Activated naive CD8-positive, alpha-beta T cell treated with anti-CD3 and anti-CD28 coated beads for 36 hours (primary cell): ENCODE measurements at places on chromosomes 1 and 21. TPM values are rescaled to one million over a fixed set of nuclear protein-coding genes. Genes with fewer than 3 reads are reported as not detected.

DNA sequence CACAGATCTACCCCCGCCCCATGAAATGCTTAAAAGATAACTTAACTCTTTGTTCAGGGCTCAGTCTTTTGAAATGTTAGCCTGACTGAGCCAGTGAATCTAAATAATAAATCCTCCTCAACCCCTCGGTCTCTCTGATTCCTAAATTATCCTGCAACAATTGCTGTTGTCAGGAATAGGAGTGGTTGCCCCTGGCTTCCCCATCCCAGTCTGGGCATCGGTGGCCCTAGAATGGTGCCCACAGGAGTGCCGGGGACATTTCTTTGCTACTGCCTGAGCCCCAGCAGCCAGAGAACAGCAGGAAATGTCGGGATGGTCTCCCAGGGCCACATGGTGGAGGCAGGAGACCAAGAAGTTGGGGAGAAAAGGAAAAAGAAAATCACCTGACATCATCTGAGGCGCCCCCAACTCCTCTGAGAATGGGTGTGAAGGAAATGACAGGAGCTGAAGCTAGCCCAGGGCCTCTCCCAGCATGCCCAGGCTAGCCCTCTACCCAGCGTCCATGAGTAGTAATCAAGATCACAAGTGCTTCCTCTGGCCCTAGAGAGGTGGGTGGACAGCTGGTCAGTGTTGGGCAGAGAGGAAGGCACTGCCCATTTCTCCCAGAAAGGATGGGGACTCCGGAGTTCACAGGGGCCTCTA, 1.6 kb downstream of the PADI4 start:
- no peak for DNase-seq

DNA sequence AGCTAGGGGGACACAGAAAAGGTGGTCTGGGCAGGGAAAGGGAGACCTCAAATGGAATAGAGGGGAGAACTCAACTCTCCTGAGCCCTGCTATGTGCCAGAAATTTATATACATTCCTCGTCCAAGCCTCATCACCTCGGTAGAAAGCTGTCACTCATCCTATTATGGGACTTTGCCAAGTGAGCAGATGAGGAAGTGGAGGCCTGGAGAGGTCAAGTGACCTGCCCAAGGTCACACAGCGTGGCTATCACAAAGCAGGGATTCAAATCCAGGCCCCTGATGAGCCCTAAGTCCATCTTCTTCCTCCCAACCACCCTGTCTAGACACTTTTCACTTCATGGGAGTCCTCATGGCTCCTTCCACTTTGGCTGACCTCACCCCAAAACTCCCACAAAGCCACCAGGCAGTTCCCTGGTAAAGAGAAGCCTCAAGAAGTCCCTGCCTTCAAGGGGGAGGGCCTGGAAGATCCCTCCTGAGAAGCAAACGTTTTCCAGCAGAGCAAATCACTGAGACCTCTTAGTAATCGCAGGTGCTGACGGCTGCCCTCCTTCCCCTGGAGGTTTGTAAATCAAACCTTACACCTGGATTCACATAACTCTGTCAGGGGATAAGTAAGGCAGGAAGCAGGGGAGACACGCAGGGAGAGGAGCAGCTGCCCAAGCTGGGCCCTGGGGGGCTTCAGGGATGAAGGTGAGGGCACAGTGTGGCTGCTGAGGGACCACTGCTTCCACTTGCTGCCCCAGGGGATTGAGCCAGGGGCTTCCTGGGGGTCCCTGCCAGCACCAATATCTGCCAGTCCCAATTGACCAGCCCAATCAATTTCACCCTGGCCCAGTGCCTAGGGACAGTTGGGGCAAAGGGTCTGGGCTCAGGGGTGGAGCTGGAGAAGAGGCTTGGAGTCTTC, 351.2 kb downstream of the MATN1 start:
- no peak for DNase-seq

TSSK3 gene
- total RNA-seq: 0.60 TPM

DNA sequence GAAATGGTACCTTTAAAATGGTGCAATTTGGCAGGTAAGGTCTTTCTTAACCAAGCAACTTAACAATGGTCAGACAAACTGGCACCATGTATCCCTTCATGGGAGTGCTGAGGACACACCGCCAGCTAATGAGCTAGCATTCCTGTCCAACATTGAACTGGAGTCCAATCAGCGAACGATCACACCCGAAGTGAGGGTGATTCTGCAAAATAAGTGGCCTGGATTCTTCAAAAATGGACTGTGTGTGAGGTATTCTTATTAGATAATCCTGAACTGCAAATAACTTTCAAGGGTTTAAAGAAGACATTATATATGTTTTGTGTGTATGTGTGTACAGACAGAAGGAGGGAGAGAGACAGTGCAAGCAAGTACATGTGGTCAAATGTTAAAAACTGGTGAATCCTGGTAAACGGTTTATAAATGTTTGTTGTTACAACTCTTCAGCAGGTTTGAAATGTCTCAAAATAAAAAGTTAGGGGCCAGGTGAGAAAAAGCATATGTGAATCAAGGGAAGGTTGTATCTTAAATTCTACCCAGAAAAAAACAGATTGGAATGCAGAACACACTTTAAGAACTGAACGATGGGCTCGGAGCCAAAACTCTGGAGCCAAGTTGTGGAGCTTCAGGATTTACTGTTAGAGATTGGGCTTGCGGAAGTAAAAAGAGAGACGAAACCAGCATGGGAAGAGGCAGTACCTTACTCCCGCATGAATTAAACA, 20.9 kb downstream of the GADD45A start:
- DNase-seq: no peak

DNA sequence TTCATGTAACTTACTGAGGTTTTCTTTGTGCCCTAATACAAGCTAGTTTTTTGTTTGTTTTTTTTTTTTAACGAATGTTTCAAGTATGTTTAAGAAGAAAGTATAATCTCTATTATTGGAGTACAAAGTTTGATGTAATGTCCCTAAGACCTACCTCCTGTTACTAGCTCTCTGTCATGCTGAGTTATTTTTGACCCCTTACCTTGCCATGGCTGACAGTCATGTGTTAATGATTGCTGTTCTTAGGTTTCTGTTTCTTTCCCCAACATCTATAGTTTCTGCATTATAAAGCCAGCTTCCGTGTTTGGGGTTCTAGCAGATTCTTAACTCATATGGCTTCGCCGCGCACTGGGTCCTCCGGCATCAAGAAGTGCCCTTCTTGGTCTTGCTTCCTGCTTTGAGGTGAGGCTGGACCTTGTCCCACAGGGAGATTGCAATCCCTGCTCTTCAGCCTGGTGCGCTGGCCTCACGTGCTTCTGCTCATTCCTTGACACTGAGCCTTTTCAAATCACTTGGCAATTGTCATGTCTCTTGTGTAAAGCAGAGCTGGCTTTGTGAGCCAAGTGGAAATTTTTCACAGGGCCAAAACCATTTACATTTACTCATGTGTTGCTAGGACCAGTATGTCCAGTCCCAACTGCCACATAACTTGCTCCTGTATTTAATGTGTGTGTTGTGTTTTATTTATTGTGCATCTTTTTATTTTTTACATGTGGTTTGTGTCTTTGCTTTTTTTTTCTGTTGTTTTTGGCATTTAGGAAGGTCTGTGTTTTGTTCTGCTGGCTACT, 135.0 kb upstream of the COL6A1 start:
- no peak for DNase-seq

SH2D1B gene
- total RNA-seq: not detected

HMGN2 gene
- 948 TPM for total RNA-seq

DNA sequence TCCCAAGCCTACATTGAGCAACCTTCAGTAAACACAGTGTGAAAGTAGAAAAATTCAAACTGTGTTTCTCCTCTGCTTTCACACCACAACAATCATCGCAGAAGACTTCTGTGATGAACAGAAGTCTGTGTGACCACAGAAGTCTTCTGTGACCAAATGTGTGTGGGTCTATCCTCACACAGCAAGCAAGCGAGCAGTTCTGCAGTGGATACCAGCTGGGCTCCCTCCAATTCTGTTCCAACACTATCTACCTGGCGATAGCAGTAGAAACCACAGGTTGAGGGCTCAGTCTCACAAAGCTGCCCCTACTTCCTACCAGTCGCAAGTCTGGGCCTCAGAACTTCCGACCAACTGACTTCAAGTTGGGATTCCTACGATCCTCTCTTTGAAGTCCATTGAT, 21.0 kb upstream of the RAP1A start:
- no peak for DNase-seq

DNA sequence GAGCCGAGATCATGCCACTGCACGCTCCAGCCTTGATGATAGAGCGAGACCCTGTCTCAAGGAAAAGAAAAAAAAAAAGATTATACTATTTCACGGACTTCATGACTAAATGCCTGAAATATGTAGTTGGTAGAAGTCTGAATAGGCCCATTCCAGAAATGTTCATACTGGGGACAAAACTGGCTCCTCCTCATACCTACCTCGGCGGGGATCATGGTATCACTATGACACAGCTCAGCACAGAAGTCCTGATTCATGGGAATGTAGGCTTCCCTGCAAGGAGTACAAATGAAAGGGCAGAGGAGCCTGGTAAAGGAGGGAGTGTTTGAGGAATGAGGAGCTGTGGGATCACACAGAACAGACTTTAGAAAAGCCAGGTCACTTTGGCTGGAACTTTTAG, 5.0 kb downstream of the SPATA46 start:
- no peak for DNase-seq

DNA sequence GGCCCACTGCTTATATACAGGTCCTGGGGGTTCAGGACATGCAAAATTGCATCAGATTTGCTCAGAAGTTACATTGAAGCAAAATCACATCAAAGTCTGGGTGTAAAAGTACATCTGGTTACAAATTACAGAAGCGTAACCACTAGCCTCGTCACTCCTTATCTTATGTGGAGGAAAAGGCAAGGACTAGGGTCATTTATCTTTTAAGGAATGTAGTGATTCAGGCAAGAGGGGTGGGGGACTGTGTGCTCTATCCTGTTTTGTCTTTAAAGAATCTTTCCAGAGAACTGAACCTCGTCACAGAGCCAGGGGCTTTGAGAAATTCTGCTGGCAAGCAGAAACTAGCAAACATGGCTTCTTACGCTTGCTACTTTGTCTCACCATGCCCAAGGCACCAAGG, 61.1 kb upstream of the RAB4A start:
- DNase-seq: no peak

OVAAL gene
- total RNA-seq: not detected

- no peak for DNase-seq
Observed at GRCh38 chr1:18010945-18011344, 96.7 kb upstream of the IGSF21 start.

GRCh38 chr1:81950591-81951244, 150.0 kb downstream of the ADGRL2 start:
- DNase-seq: no peak

GRCh38 chr1:222931023-222931422, 116.2 kb downstream of the DISP1 start:
- no peak for DNase-seq

DNAJC28 gene
- total RNA-seq: 0.58 TPM

DNA sequence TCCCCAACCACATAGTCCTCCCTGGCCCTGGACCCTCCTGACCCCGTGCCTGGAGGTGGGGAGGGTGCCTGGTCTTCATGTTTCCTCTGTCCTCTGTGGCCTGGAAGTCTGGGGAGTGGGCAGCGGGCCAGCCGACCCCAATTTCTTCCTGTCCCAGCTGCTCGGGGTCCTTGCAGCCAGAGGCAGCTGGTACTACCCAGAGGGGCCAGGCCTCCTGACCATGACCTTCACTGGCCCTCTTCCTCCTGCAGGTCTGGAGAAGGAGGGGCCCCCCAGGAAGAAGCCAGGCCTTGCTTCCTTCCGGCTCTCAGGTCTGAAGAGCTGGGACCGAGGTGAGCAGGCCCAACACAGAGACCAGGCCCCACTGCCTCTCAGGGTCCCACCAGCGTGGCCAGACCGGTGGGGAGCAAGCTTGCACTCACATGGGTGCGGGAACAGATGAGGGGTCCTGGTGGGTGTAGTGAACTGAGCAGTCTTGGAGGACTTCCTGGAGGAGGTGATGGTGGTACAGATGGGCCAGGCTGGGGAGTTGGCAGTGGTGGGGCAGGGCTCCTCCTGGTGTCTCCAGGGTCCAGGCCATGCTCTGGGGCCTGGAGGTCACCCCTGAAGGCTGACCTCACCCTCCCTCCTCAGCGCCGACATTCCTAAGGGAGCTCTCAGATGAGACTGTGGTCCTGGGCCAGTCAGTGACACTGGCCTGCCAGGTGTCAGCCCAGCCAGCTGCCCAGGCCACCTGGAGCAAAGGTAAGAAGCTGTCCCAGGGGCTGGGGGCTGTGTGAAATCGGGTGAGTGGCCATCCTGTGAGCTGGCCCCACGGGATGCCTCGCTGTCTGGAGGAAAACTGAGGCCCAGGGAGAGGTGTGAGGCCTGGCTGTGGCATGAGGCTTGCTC, 32.7 kb downstream of the TRIM11 start:
- DNase-seq: no peak

- DNase-seq: no peak
Observed at GRCh38 chr1:86618358-86618757, 71.5 kb downstream of the CLCA4 start.

ANKRD65 gene
- not detected for total RNA-seq

DNA sequence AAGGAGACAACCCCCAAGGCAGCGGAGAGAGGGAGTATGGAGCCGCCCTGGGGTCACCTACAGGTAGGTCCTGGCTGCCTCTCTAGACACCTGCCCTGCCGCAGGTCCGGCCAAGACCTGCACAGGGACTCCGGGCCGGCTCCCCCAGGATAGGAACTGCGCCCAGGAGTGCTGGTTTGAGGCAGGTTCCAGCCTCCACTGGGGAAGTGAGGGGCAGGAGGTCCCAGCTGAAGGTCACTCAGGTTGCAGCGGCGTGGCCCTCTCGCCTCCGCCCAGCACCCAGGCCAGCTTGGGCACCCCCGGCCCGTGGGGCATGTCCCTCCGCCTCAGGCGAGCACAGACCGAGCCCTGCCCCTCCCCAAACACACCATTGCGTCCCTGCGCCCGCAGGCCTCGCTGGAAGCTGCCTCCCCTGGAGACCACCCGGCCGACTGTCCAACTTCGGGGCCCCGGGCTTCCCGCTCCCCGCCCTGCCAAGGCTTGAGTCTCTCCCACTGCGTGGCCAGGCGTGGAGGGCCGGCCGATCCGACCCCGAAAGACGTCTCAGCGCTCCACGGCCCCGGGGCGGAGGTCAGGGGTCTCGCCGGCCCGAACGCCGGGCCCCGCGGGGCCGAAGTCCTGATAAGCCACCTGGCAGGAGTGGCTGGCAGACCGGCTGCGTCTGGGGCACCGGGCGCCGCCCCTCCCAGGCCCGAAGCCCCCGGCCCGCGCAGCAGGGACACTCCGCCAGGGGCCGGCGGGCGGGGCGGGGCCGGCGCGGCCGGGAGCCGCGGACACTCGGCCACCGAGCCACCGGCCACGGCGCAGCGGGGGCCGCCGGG, 1.4 kb upstream of the SKI start:
- DNase-seq: no peak
